CD8-positive, alpha-beta memory T cell (primary cell): ENCODE measurements at places on chromosomes 2 and 18.

- no peak for DNase-seq
These were observed 34.9 kb downstream of the FEZ2 start for GRCh38 chr2:36562973-36563532.

GRCh38 chr18:38900031-38900430 lies 1334.4 kb upstream of the CELF4 start:
- no peak for DNase-seq

- DNase-seq, result no peak
These were observed 739.3 kb upstream of the GCFC2 start for GRCh38 chr2:76450024-76450475.

DNA sequence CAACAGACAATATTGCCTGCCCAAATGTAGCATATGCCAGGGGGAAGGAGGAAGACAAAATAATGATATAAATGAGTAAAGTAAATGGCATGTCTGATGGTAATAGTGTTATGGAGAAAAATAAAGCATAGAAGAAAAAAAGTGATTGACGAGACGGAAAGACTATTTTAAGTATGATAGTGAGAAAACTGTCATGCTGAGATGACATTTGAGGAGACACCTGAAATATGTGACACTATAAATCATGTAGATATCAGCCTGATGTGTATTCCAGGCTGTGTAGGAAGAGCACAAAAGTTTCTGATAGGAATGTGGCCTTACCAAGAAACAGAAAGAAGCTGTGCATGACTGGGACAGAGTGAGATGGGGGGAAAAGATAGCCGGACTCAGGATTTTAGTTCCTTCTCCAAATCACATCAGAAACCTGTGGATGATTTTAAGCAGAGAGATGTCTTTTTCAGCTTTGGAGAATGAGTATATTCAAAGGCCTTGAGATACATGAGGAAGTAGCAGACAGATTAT lies 387.3 kb upstream of the SYT4 start:
- DNase-seq, result no peak

DNA sequence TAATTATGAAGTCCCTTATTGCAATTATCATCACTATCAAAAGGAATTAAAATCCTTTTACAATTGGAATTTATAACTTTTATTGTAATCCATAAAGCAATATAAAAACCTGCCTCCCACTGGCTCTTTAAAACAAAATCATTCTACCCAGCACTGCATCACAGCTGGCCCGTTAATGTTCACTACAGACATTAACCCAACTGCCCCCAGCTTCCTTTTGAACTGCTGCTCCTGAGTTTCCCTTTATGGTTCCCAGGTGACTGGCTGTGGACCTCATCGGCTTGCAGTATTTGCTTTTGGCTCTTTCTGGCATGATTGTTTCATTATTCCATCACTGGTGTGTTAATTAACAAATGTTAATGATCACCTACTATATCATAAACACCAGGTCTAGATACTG lies 535.6 kb downstream of the THSD7B start:
- DNase-seq, result no peak
